ENCODE measurements at places on chromosomes 5 and 9.

DNA sequence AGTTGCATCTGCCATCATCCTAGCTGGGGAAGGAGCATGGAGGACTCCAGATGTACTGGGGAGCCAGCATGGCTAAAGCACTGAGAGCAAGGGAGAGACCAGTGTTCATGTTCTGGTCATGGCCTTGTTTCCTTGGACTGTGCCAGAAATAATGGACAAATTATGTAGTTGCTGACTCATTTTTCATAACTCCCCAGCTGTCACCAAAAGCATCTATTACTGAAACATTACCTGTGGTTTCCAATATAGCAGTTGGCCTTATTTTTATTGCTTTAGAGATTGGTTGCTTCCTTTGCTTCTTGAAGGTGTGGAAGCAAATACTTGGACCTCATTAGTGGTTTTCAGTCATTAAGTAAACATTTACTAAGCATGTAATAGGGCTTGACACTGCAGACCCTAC is 11.3 kb downstream of the RALGPS1 start:
- DNase-seq = no peak

GRCh38 chr9:113654605-113655428 is 191.3 kb downstream of the RGS3 start:
- no peak for DNase-seq

DNA sequence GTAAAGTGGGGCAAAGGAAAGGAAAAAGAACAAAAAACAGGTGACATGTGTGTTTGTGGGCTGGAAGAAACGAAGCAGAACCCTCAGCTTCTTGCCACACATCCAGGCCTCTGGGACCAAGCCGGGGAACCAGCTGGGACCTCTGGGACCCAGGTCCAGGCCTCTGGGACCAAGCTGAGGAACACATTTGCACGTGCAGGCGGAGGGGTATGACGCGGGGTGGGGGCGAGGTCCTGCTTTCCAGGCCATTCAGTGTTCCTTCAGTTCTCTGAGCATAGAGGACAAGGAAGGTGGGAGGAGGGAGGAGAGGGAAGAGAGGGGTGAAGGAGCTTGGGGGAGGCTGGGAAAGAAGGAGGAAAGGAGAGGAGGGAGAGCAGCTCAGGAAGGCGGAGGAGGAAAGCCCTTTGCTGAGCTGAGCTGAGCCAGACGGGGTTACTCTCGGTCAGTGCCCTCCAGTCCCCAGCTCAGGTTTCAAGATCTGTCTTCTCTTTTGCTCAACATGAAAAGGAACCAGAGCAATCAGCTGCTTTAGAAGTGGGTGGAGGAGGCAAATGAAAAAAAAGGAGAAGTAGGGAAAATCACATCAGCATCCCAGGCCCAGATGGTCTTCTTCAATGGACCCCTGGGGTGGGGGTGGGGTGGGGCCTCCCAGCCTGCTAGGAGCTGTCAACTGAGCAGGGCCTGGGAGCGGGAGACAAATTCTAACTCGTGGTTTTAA is 59.1 kb downstream of the ABCA1 start:
- peak; percentile 83 for DNase-seq

- DNase-seq = no peak
These were observed 43.4 kb upstream of the BICD2 start for GRCh38 chr9:92807757-92808725.

- no peak for DNase-seq
These were observed 246.8 kb downstream of the ARRDC3 start for GRCh38 chr5:91136271-91136670.

GRCh38 chr9:35845824-35846771 is 17.1 kb downstream of the TMEM8B start:
- DNase-seq = no peak
